ENCODE measurements at places on chromosomes 7 and 10. TPM values are rescaled to one million over a fixed set of nuclear protein-coding genes. Genes with fewer than 3 reads are reported as not detected.

GRCh38 chr10:92420546-92421275 is 129.7 kb downstream of the MARCHF5 start:
- DNase-seq = no peak

DNA sequence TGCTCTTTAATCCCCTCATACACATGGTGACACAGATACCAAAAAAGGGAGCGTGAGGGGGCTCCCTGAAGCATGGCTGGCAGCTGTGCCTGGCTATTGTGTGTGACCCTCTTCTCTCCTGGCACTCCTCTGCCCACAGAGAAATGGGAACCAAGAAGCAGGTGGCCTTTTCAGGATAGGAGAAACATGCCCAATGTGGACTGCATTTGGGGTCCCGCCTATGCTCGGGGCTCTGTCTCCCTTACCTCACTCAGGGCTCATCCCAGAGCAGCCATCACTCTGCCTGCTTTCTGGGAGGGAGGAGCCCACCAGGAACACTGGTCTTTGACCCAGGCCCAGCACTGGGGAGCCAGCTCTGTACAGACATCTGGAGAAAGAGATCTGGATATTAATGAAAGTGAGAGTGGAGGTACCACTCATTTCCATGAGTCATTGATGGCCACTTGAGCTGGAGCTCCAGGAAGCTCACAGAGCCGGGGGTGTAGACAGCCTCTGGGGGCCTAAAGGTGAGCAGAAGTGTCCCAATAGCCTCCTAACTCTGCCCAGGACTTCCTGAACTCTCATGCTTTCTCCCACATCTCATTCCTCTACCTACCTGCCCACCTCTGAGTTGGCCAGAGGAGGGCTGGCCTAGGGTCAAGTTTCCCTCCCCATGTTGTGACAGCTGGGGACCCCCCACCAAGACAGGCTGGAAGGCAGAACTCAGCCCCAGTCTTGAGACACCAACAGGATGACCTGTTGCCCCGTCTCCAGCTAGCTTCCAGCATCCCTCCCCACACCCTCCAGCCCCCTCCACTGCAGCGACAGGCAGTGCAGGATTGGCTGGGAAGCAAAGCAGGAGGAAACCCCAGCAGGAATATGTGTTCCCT is 42.6 kb downstream of the DRGX start:
- no peak for DNase-seq

GRCh38 chr7:98399890-98400541 is 874 bp downstream of the BAIAP2L1 start:
- DNase-seq = no peak

Gene RBP3
- not detected for total RNA-seq

DNA sequence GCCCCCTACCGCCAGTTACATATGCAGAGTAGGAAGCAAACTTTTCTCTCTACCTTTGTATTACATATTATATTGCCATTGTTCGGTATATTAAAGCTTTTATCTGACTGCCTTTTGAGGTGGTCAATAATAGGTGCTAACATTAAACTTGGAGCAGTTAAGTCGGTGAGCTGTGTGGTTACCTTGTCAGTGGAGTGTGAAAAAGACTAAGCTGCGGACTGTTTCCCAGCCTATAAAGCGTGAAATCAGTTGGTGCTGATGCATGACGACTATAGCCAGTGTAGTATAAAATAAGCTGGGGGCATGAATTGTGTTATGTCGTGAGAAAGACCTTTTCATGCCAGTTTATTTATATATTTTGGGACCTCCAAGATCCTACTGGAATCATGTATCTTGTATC is 33.7 kb downstream of the R3HCC1L start:
- DNase-seq = no peak

Gene STAM
- 23.2 TPM for total RNA-seq

DNA sequence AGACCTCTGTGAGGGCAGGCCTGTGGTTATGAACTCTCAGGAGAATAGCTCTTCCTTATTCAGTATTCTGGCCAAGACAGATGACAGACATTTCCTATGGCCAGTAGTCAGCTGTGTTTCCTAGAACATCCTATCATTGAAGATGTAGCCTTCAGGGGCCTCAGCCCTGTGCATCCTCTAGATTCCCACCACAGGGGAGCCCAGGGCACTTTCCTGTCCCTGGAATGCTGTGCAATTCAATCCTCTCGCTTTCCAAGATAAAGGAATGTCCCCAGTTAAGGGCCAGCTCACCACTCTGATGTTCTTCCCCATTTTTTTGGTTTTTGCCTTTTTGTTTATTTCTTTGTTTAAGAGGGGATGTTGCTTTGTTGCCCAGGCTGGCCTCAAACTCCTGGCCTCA is 578.8 kb upstream of the C7orf33 start:
- no peak for DNase-seq

DNA sequence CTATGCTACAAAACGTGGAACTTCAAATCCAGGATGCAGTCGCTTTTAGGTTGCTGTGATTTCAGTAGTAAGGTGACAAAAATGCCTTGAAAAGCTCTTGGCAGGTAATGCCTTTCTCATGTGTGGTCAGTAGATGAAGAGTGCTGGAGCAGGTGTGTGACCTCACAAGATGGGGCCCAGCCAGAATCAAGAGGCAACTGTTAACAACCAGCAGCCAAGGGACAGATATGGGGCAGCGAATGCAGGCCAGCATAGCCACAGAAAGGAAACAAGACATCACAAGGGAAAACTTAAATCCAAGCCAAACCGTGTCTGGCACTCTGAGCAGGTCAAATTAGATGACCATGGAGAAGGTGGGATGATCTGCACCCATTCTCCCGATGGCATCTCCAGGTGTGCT is 12.3 kb downstream of the HUS1 start:
- DNase-seq = no peak

DNA sequence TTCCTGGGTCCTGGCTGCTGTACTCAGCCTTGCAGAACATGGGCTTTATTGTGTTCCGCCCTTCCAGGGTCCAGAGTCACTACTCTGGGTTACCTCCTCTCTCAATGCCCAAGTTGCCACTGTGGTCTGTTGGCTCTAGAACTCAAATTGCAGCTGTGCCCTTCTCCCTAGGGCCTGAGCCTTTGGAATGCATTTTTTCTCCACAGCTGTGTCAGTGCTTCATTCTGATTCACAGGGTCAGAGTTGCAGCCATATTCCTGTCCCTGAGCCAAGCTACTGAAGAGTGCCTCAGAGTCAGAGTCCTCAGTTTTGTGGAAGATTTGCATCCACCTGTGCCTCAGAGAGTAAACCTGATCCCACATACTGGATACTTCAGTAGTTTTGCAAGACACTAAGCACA is 167.5 kb downstream of the ITGB1 start:
- DNase-seq = no peak

DNA sequence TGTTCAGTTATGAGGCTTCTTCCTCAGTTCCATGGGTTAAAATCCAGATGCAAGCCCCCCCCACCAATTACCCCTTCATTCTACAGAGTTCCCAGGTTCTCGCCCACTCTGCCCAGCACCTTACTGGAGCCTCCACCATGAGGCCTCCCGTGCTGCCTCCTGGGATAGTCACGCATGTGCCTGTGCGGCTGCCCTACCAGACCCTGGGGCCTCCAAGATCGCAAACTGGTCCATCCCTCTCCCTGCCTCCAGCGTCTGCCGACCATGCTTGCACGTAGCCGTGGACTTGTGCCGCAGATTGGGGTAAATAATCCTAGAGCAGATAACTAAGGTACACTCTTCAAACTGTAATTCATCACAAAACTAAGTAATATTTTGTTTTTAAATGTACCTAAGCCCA is 611.2 kb downstream of the PTPRN2 start:
- no peak for DNase-seq

Measured in tibial nerve (tissue), 4 donors.